SW480 (cell line): ENCODE measurements at places on chromosomes 4 and X.

GRCh38 chr4:77127837-77128621 is 29.0 kb upstream of the CCNG2 start:
- DNase-seq: no peak

GRCh38 chrX:47633689-47634590 is 4.2 kb upstream of the CFP start:
- DNase-seq: no peak

DNA sequence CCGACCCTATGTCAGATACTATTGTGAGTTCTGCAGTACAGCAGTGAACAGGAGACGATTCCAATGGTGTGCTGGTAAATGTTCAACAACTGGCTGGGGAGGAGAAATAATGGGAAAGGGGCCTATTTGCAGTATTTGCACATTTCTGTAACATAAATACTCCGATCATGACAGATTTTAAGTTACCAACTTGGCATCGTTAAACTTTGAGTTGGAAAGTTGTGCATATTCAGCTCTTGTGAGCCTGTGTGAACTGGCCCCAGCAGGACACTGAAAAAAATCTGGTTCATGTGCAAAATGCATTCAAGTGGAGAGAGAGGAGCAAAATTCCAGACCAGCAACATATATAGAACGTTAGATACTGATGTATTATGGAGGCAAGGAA is 175.0 kb downstream of the MAPK10 start:
- no peak for DNase-seq

- no peak for DNase-seq
Observed at GRCh38 chr4:97370568-97370967, 772.7 kb downstream of the STPG2 start.

- no peak for DNase-seq
Observed at GRCh38 chr4:31124008-31124585, 403.9 kb downstream of the PCDH7 start.

DNA sequence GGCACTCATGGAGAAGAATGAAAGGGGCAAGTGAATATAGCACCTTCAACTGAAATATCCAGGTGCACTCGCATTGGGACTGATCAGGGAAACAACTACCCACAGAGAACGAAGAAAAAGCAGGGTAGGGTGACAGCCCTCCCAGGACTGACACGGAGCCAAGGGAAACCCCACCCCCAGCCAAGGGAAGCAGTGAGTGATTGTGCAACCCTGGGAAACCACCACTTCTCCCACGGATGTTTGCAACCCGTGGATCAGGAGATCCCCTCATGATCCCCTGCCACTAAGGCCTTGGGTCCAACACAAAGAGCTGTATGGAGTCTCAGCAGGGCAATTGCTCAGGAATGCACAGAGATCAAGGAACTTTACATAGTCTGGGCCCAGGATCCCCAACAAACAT is 158.5 kb upstream of the HCCS start:
- DNase-seq: no peak

GRCh38 chr4:150493851-150494250 is 88.1 kb upstream of the MAB21L2 start:
- no peak for DNase-seq

- DNase-seq: no peak
Observed at GRCh38 chr4:120540625-120541024, 381.9 kb downstream of the PRDM5 start.

DNA sequence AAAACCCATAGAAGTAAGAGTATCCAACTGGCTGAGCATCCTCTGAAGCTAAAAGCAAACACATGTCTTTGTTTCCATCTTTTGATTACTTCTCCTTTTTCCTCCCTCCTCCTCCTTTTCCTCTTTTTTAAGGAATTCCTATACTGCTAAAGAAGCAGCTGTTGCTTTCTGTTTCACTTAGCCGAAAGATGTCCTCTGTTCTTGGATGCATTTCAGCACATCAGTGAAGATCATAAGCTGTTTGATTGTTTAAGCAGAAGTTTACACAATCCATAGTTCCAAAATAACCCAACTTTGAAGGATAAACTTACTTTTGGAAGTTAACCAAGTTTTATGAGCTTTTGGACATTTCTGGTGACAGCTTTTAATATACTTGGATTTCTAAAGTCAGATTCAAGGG is 55.1 kb upstream of the TNIP3 start:
- DNase-seq: no peak

DNA sequence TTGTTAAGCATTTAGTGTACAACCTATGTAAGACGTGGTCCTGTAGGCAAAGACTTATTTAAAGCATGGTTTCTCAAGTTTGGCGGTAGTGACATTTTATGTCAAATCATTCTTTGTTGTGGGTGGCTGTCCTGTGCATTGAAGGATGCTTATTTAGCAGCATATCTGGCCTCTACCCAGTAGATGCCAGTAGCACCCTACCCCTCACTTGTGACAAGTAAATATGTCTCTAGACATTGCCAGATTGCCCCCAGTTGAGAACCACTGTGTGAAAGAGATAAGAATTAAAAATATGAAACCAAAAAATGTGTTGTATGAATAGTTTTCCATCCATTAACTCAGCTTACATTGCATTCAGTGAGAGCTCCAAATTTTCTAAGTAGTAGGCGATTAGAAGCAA is 25.5 kb downstream of the MMAA start:
- DNase-seq: no peak

DNA sequence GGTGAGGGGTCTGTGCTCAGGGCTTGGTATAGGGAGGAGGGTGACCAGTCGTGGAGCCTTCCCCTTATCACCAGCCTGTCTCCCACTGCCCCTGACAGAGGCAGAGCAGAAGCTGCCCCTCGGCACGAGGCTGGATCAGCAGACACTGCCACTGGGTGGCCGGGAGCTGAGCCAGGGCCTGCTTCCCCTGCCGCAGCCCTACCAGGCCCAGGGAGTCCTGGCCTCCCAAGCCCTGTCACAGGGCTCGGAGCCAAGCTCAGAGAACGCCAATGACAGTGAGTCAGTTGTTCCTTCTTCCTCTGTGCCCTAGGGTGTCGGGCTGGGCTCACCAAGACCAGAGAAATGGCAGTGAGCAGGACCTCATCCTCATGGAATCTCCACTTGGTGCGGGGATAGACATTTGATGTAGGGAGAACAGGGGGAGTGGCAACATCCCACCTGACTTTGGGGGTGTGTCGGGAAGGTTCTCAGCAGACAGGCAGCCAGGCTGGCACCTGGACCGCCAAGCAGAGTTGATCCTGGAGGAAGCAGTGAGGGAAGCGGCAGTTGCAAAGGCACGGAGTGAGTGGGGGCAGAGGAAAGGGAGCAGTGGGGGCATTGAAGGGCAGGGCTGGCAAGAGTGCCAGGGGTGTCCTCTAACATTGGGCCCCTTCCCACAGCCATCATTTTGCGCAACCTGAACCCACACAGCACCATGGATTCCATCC is 14.3 kb upstream of the UBA1 start:
- DNase-seq: no peak

DNA sequence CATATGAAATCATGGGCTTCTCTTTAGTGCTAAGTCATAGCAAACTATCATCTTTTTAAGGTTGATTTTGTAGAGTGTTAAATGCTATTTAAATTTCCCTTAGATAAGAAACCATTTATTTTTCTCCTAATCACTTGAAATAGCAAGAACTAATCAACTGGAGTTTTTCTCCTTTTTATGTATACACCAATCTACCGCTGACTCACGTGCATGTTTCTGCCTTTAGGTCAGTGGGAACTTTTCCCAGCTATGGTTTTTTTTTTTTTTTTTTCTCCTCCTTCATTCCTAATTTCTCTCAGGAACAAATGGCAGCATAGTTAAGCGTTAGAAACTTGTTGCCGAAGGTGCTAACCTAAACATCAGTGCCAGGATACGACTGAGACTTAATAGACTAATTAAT is 176.4 kb downstream of the BMPR1B start:
- no peak for DNase-seq
